ENCODE measurements at places on chromosomes 1 and 21.

DNA sequence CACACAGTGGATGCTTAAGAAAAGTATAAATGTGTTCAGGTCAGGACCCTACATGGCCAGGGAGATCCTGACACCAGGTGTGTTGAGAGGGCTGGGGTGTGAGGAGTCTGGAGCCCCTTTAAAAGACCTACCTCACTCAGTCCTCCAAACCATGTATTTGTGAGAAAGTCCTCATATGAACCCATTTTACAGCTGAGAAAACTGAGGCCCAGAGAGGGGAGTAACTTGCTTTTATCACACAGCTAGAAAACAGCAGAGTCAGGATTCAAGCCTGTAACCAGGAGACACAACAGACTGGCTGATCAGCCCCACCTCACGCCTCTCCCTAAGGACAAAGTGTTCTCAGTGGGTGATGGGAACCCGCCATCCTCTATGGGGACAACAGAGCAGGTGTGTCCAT is 706.7 kb downstream of the PTPRU start:
- no peak for DNase-seq

DNA sequence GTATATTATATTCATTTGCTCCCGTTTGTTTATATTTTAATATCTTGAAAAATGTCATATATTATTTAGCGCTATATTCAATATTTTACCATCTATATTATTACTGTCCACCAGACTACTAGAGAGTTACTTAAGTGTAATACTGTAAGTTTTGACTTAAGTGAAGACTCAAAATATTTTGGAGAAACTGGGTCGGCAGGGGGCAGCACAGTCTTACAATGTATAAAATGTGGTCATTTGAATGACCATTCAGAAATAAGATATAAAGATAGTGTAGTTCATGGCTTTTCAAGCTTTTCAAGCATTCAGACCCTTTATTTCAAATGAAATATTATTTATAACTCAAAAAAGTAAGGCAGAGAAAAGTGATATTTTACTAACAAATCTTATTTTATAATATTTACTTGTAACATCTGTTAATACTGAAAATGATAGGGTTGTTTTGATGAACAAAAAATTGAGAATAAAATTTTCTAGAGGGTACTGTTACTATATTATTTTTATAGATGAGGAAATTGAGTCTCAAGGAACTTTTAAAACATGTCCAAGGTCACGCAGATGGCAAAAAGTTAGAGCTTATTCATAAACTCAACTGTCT is 89.0 kb upstream of the SERTAD4 start:
- DNase-seq, result peak; percentile 53

DNA sequence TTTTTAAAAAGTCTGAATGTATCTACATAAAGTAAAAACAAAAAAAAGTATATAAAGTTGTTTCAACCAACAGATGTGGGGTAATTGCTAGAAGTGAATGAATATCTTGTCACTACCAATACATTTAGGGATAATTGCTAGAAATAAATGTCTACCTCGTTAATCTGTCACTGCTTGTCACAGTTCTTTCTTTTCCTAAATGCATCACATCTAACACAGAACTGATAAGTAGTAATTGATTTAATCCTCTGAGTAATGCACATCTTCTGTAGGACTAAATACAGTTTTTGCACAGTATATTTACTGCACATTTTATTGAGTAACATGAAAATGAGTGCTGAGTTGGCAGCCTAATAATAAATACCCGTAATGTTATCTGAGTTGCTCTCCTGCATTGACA is 72.2 kb downstream of the SUSD4 start:
- no peak for DNase-seq

GRCh38 chr1:243428084-243428483 is 172.2 kb downstream of the SDCCAG8 start:
- DNase-seq, result no peak

- no peak for DNase-seq
Measured at GRCh38 chr1:243407284-243408018, 151.6 kb downstream of the SDCCAG8 start.

GRCh38 chr1:37965301-37965700 is 18.4 kb upstream of the INPP5B start:
- no peak for DNase-seq

- DNase-seq, result no peak
Measured at GRCh38 chr1:66416295-66416694, 117.7 kb upstream of the SGIP1 start.

Measured in hypothalamus (tissue), 51 donors.